Left lung (tissue), 14 donors: ENCODE measurements at places on chromosomes 7 and 10. TPM values are rescaled to one million over a fixed set of nuclear protein-coding genes. Genes with fewer than 3 reads are reported as not detected.
A peak's percentile ranks its signal among the peaks of the same experiment; 100 is the strongest.

DNA sequence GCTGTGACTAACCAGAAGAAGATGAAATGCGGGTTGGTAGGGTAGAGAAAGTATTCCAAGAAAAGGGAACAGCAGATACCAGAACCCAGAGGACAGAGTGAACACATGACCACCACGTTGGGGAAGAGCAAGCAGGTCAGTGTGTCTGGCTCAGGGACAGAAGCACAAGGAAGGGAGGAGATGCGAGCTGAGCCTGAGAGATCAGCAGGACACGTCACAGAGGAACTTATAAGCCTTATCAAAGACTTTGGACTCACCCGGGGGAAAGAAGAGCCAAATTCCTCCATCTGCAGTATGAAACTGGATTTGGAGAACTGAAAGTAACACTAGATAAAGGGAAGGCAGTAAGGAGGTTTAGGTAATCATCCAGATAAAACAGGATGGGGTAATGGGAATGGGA is 232.1 kb upstream of the NPVF start:
- no peak for DNase-seq

- DNase-seq: peak; percentile 60
These were observed 21.4 kb upstream of the VOPP1 start for GRCh38 chr7:55593515-55594318.

The FANK1 gene
- 9.0 TPM for polyA plus RNA-seq

The RET gene
- 3.8 TPM for polyA plus RNA-seq

The PON1 gene
- 1.3 TPM for polyA plus RNA-seq

The SCART1 gene
- polyA plus RNA-seq: 3.3 TPM
